Uterine smooth muscle cell (primary cell): ENCODE measurements at places on chromosomes 6 and 20. TPM values are rescaled to one million over a fixed set of nuclear protein-coding genes. Genes with fewer than 3 reads are reported as not detected.

The SLC52A3 gene
- 0.12 TPM in 1 of 2 replicates, not detected in the other for total RNA-seq

The FOXA2 gene
- 1.00 TPM in 1 of 2 replicates, not detected in the other for total RNA-seq

The EPPIN gene
- not detected in 2 replicates for total RNA-seq

The GPR6 gene
- not detected in 2 replicates for total RNA-seq

The PLEKHG1 gene
- total RNA-seq, result 1.3 and 2.0 TPM in 2 replicates

The KIAA0408 gene
- total RNA-seq, result 1.4 and 1.5 TPM in 2 replicates

The FOXF2 gene
- total RNA-seq, result 0.25 and 0.55 TPM in 2 replicates

The DEFB118 gene
- not detected in 2 replicates for total RNA-seq

The CRYBG1 gene
- total RNA-seq, result 16.2 and 27.7 TPM in 2 replicates

The SNAI1 gene
- 0.11 and 0.12 TPM in 2 replicates for total RNA-seq

The TCF15 gene
- not detected in 2 replicates for total RNA-seq

The HIVEP1 gene
- total RNA-seq, result 8.7 and 13.0 TPM in 2 replicates

The ADGRF4 gene
- total RNA-seq, result 0.12 and 0.33 TPM in 2 replicates

The OR14J1 gene
- total RNA-seq, result not detected in 2 replicates

The C6orf141 gene
- total RNA-seq, result 55.3 and 59.4 TPM in 2 replicates

The IL17A gene
- total RNA-seq, result not detected in 2 replicates

The PRKN gene
- total RNA-seq, result 2.9 and 3.4 TPM in 2 replicates

The CCM2L gene
- total RNA-seq, result under 0.01 TPM in 1 of 2 replicates, not detected in the other

The RPN2 gene
- 224 and 304 TPM in 2 replicates for total RNA-seq

The RNF39 gene
- not detected in 2 replicates for total RNA-seq

The COL12A1 gene
- 526 and 765 TPM in 2 replicates for total RNA-seq

The MYBL2 gene
- total RNA-seq, result 3.0 and 16.8 TPM in 2 replicates

The KIFC1 gene
- total RNA-seq, result 15.0 and 57.7 TPM in 2 replicates

The PKHD1 gene
- total RNA-seq, result not detected in 2 replicates

The HLA-DRB1 gene
- not detected in 2 replicates for total RNA-seq
